AG10803 (cell line): ENCODE measurements at places on chromosomes 3 and 15.

- no peak for DNase-seq
These were observed 25.8 kb downstream of the RPSA start for GRCh38 chr3:39432342-39432741.

DNA sequence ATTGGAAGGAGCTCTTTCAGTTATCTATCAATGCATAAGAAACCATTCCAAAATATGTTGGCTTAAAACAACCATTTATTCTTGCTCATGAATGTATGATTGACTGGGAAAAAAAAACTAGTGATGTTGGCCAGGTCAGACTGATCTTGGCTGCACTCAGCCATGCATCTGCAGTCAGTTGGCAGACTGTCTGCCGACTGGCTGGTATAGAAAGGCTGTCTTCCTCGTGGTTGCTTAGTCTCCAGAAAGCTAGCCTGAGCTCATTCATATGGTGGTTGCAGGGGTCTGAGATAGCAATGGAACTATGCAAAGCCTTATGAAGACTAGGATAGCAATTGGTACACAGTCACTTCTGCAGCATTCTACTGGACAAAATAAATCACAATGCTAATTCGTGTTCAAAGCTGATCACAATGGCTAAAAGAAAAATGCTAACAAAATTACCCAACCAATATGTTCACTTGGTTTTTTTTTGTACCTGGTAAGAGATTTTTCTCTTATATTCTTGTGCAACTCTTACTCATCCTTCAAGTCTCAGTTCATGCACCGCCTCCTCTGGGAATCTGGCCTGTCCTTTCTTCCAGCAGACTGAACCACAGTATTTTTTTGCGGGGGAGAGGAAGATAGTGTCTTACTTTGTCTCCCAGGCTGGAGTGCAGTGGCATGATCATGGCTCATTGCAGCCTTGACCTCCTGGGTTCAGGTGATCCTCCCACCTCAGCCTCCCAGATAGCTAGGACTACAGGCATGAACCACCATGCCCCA, 126.8 kb downstream of the KCNAB1 start:
- DNase-seq: peak; percentile 56

GRCh38 chr3:13141991-13142412, 68.8 kb upstream of the IQSEC1 start:
- peak; percentile 12 for DNase-seq

- DNase-seq: peak; percentile 35
These were observed 25.4 kb upstream of the ALPK3 start for GRCh38 chr15:84791763-84792162.

DNA sequence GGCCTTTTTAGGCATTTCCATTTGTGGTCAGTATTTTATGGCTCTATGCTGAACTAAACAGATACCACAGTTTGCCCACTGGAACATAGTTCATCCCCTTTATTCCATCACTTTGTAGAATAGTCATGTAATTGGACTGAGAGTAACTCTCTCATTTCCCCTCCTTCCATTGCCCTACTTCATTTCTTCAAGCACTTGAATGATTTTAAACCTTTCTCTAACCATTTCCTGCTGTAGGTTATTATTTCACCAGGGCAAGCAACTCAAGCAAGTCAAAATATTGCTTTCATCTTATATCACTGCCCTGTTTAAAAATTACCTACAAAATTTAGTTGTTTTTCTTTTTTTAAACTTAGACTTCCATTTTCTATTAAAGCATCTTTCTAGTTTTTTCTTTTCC, 177.0 kb downstream of the RAP2B start:
- no peak for DNase-seq

- peak; percentile 6 for DNase-seq
These were observed 39.3 kb downstream of the RHCG start for GRCh38 chr15:89457086-89457485.

GRCh38 chr3:11128682-11129632, 25.3 kb upstream of the HRH1 start:
- no peak for DNase-seq

DNA sequence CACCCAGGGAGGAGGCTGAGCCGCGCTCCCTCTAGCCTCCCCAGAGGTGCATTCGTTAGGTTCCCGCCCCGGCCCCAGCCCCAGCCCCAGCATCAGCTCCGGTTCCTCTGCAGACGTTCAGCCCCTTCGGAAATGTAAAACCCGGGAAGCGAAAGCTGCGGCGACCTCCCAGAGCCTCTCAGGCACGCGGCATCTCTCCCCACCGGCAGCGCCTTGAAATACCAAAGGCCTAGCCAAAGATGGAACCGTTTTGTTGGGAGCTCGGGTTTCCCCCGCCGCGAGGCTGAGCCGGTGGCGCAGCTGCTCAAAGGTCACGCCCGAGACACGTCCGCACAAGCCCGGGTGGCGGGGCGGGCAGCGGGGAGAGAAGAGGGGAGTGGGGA, 77.8 kb upstream of the HES1 start:
- peak; percentile 54 for DNase-seq

DNA sequence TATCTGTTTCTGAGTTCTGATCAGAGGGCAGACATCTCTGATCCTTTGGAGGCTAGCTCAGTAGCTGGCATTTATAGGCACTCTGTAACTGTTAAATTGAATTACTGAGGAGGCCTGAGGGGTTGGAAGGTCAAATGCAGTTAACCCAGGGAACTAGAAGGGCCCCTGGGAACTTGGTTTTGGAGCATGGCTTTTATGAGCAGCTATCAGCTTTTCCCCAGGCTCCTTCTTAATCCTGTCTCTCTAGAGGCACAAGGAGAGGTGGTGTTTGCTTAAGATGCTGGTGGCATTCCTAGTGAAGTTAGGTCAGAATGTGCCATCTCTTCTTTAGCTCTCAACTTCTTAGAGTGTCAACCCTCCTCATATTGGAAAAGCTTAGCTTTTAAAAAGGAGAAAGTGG, 128.9 kb downstream of the LPP start:
- no peak for DNase-seq

DNA sequence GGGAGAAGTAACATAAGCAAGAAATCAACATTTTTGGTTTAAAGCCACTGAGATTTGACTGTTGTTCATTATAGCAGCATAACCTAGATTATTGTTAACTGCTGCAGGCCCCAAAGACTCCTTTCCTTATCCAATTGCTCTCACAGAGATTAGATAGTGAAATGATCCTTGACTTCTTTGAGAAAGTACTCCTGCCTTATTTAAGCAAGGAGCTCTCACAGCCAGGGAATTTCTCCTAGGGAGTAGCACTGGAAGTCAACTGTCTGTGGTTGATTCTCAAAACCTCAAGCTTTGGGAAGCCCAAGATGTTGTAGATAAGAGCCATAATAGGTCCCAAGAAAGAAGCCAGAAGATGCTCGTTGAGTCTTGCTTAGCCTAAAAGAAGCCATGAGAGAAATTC, 151.8 kb upstream of the TSC22D2 start:
- no peak for DNase-seq

GRCh38 chr3:34109846-34110245, 311.4 kb downstream of the PDCD6IP start:
- DNase-seq: no peak

- no peak for DNase-seq
These were observed 117.7 kb downstream of the MYLK start for GRCh38 chr3:123766193-123767008.

DNA sequence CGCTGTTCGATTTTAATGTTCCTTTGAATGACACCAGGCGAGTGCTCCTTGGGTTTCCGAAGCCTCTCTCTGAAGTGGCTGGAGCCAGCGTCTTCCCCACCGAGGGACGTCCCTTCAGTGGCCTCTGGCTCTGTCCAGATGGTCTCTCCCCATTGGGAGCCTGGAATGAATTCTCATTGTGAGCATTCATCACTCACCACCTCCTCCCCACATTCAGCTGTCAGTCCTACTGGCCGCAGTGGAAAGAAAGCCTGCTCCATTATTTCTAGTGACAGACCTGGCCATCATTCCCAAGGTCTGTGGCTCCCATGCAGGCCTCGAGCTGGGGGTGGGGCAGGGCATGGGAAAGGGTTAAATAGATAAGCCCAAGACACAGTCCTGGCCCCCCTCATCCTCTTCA, 35.2 kb downstream of the ZNF710 start:
- no peak for DNase-seq

- DNase-seq: no peak
These were observed 16.7 kb upstream of the SOX2 start for GRCh38 chr3:181694805-181695660.

DNA sequence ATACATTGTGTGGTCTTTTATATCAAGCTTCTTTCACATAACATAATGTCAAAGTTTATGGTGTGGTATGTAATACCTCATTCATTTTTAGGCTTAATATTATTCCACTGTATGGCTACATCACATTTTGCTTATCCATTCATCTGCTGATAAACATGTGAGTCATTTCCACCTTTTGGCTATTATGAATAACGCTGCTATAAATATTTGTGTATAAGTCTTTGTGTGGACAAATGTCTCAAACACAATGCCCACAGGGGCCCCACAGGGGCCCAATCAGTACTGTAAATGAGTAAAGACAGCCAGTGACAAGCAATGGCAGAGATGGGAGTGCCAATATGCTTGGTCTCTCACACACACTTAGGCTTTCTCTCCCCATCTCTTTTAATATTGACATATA, 54.2 kb downstream of the PIK3R4 start:
- DNase-seq: no peak

- DNase-seq: no peak
These were observed 329.8 kb downstream of the THSD4 start for GRCh38 chr15:71444866-71445590.

GRCh38 chr15:36841193-36841592, 259.2 kb downstream of the MEIS2 start:
- DNase-seq: no peak
